ENCODE measurements at places on chromosomes 3 and 15.

DNA sequence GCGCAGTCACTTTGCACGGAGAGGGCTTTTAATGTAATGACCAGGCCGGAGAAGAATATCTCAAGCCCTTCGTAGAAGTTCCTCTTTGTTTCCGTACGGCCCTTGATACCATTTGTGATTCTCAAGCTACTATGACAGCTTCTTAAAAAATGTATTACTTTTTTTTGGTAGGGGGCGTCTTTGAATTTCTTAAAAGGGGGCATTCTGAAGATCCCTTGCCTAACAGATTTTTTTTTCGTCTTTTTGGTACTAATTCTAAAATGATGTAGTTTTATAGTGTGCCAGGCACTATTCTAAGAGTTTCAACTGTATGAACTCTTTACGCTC, 614.0 kb downstream of the MCTP2 start:
- H3K4me1 ChIP-seq: no peaks in the 10 kb centered on the region
- H3K4me3 ChIP-seq: no peak overlapping the region
- H3K27ac ChIP-seq: no peak overlapping the region
- H3K36me3 ChIP-seq: no peaks in the 10 kb centered on the region
- DNase-seq: no peak

DNA sequence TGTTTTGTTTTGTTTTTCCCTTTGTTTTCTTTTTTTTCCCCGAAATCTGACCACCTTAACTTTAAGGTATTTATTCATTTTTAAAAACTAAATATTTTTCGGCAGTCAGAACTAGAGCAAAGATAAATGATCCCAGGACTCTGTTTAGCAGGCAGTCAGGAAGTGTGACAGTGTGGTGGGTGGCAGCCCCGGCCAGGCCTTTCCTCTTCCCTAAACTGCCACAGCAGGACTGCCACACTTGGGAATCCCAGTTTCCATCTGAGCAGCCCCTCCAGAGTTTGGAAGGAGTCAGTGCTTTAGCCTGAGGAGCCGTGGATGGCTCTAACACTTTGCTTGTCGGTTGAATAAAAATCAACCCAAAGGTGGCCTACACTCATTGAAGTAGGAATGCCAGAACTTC, 6.9 kb downstream of the CCRL2 start:
- no peak overlapping the region for H3K27ac ChIP-seq
- no peaks in the 10 kb centered on the region for H3K36me3 ChIP-seq
- H3K4me3 ChIP-seq: no peak overlapping the region
- H3K4me1 ChIP-seq: no peaks in the 10 kb centered on the region
- H3K27me3 ChIP-seq: no peaks in the 10 kb centered on the region

DNA sequence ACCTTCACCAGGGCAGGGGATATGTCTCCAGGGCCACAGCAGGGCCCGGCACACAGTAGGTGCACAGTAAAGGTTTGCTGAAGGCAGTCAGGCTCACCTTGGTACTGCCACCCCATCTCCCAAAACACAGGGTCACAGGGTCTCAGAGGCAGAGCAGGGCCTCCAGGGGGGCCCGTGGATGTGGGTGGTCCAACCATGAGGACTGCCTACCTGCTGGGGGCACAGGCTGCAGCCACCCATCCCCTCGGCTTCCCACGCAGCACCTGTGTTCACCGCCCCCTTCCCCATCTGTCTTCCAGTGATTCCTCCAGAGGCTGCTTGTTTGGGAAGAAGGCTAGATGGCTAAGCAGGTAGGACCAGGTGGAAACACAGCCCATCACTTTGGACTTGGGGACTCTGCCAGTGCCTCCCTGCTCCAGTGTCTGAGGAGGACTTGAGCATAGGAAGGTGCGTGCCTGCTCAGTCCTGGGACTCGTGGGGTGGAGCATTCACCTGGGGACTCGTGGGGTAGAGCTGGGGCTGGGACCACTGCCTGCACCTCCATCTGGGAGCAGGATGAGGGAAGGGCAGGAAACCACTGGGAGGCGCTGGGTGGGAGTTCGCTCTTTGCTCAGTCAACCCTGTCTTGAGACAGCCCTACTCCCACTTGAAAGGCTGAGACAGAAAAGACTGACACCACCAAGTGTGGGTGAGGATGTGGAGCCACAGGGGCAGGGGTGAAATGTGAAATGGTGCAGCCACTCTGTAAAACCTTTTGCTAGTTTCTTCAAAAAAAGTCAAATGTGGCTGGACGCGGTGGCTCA, 18.8 kb upstream of the PLXND1 start:
- no peak for DNase-seq
- no peaks in the 10 kb centered on the region for H3K36me3 ChIP-seq
- no peaks in the 10 kb centered on the region for H3K27me3 ChIP-seq
- no peak overlapping the region for H3K4me3 ChIP-seq

DNA sequence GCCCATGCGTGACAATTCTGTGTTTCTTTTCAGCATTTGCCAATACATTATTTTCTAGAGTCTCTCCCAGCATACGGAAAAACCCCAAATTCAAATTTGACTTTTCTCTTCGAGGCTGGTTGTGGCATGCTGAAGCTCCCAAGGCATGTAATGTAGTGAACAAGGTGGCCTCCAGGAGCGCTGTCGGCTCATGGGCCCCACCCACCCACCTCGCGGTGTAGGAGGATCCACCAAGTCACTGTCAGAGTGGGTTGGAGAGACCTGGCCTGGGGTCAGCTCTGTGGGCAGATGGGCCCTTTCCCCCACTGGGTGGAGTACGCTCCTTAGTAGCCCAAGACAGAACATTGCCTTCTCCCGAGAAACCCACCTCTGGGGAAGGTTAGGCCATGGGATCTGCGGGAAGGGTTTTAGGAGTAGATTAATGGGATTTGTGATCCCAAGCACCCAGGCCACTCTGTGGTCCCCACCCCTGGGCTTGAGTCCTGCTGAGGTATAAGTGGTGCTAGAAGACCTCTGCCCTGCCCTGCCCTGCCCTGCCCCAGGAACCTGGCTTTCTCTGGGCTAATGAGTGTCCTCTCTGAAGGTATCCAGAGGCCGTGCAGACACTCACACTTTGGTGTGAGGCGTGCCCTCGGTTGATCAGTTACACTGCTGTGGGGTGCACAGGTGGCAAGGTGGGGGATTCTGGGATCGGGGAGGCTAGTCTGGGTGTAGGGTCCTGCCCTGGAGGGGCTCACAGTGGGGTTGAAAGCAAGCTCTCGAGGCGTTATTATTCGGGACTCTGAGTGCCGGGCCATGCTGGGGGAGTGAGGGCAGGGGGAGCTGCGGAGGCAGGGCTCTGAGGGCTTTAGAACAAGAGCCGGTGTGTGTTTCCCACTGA, 97.9 kb downstream of the APBA2 start:
- H3K4me3 ChIP-seq: no peak overlapping the region
- DNase-seq: no peak
- H3K36me3 ChIP-seq: no peaks in the 10 kb centered on the region
- no peak overlapping the region for H3K27ac ChIP-seq

- no peak for DNase-seq
- H3K27ac ChIP-seq: no peak overlapping the region
- no peaks in the 10 kb centered on the region for H3K27me3 ChIP-seq
- H3K4me1 ChIP-seq: peaks cover 26% of the 10 kb centered on the region
- H3K4me3 ChIP-seq: peak overlapping the region; percentile 95
- peaks cover 5% of the 10 kb centered on the region for H3K36me3 ChIP-seq
Measured at GRCh38 chr3:107242579-107242978, 134.7 kb upstream of the CCDC54 start.

DNA sequence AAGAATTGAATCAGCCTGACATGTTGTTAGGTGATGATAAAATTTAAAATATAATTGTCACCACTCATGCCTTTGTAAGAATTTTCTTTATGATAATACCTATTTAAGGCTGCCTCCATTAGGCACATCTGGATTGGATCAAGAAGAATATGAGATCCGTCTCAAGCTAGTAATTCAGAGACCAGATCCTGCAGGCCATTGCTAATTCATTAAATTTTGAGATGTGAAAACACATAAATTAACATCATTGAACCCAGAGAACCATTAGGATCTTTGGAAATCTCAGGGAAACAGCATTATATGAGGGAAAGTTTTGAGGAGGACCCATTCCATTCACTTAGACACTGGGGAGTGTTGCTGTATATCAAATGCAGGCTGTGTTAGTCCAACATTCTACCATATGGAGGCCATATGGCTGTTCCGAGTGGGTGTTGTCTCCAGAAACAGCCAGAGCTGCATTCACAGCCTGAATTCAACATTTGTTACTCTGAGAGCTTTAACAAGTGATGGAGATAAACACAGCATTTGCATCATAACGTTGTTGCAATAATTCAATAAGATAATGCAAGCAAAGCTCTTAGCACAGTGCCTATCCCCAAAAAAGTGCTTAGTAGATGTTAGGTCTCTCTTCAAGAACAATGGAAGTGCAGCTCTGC, 67.4 kb downstream of the DTWD1 start:
- no peak for DNase-seq
- no peaks in the 10 kb centered on the region for H3K4me1 ChIP-seq
- no peaks in the 10 kb centered on the region for H3K27me3 ChIP-seq
- no peak overlapping the region for H3K27ac ChIP-seq

DNA sequence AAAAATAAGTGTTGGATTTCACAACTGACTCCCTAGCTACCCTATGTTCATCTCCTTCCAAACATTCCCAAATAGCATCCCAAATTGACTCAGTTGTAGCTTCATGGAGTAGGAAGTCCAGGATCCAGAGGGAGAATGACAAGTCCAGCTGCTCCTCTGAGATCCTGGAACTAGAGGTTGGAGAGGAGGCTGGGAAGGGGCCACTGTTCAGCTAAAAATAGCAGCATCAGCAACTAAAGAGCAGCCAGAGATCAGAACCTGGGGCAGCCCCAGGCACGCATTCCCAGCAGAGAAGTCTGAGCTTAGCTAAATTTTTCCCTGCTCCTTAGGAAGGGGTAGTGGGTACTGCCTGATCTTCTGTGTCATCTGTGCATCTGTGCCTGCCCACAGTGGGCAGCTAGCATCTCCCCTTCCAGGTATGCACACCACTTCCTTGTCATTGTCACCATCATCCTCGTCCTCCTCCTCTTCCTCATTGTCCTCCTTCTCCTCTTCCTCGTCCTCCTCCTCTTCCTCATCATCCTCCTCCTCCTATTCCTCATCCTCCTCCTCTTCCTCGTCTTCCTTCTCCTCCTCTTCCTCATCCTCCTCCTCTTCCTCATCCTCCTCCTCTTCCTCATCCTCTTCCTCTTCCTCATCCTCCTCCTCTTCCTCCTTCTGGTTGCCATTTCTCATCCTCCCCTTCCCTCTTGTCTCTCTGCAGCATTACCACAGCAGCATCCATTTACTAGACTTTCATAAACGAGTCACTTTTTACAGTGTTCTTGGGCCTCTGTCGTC, 152.3 kb upstream of the ROPN1 start:
- no peak overlapping the region for H3K27ac ChIP-seq
- no peaks in the 10 kb centered on the region for H3K27me3 ChIP-seq
- DNase-seq: no peak
- no peaks in the 10 kb centered on the region for H3K36me3 ChIP-seq
- no peaks in the 10 kb centered on the region for H3K4me1 ChIP-seq
- H3K4me3 ChIP-seq: no peak overlapping the region

DNA sequence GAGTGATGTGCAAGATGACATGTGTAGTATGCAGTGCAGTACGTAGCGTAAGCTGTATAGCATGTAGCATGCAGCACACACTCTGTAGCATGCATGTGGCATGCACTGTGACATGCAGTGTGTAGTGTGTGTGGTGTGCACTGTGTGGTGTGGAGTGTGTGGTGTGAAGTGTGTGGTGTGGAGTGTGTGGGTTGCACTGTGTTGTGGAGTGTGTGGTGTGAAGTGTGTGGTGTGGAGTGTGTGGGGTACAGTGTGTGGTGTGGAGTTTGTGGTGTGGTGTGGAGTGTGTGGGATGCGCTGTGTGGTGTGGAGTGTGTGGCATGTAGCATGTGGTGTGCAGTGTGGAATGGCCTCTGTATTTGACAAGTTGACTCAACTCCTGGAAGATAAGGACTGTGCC, 39.2 kb downstream of the ROPN1B start:
- DNase-seq: no peak
- no peaks in the 10 kb centered on the region for H3K36me3 ChIP-seq
- no peaks in the 10 kb centered on the region for H3K4me1 ChIP-seq
- H3K27me3 ChIP-seq: no peaks in the 10 kb centered on the region
- no peak overlapping the region for H3K27ac ChIP-seq
- H3K4me3 ChIP-seq: no peak overlapping the region

GRCh38 chr15:39573844-39574243, 7.0 kb upstream of the THBS1 start:
- H3K36me3 ChIP-seq: no peaks in the 10 kb centered on the region
- no peak overlapping the region for H3K4me3 ChIP-seq
- DNase-seq: no peak
- no peaks in the 10 kb centered on the region for H3K4me1 ChIP-seq
- no peak overlapping the region for H3K27ac ChIP-seq
- H3K27me3 ChIP-seq: no peaks in the 10 kb centered on the region

GRCh38 chr15:95887666-95888390, 442.7 kb upstream of the NR2F2 start:
- no peaks in the 10 kb centered on the region for H3K4me1 ChIP-seq
- DNase-seq: no peak
- H3K4me3 ChIP-seq: no peak overlapping the region

DNA sequence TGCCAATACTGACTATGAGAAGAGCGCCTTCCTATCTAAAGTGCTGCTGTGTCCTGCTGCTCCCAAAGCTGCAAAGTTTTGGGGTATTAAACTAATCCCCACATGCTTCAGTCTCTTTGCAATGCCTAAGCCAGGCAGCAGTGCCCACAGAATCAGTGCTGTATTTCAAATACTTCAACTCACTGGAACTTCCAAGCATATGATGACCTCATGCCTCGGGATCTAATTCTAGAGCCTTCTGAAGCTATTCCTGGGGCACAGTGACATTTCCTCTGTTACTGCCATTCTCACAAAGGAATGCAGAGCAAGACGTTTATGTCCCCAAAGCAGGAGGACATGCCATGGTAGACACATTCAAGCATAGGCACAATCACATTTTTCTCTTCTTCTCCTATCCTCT, 78.5 kb downstream of the CD200 start:
- H3K36me3 ChIP-seq: no peaks in the 10 kb centered on the region
- no peaks in the 10 kb centered on the region for H3K4me1 ChIP-seq
- DNase-seq: no peak
- no peak overlapping the region for H3K27ac ChIP-seq

DNA sequence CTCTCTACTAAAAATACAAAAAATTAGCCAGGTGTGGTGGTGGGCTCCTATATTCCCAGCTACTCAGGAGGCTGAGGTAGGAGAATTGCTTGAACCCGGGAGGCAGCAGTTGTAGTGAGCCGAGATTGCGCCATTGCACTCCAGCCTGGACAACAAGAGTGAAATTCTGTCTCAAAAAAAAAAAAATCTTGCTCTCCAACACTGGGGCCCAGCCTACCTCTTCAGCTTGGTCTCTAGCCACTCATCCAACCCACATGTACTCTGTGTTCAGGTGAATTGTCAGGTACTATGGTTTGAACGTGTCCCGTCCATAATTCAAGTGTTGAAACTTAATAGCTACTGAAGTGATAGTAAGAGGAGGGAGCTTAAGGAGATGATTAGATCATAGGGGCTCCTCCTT, 22.4 kb upstream of the RAB7A start:
- no peak overlapping the region for H3K27ac ChIP-seq
- peaks cover 5% of the 10 kb centered on the region for H3K4me1 ChIP-seq
- no peak for DNase-seq
- H3K27me3 ChIP-seq: no peaks in the 10 kb centered on the region
- no peak overlapping the region for H3K4me3 ChIP-seq
- no peaks in the 10 kb centered on the region for H3K36me3 ChIP-seq

GRCh38 chr3:144173491-144173890, 201.9 kb downstream of the DIPK2A start:
- no peaks in the 10 kb centered on the region for H3K36me3 ChIP-seq
- DNase-seq: no peak
